ENCODE measurements at places on chromosomes 6 and 20. TPM values are rescaled to one million over a fixed set of nuclear protein-coding genes. Genes with fewer than 3 reads are reported as not detected.

GRCh38 chr6:169145991-169146501 lies 107.6 kb downstream of the THBS2 start:
- DNase-seq, result no peak

DNA sequence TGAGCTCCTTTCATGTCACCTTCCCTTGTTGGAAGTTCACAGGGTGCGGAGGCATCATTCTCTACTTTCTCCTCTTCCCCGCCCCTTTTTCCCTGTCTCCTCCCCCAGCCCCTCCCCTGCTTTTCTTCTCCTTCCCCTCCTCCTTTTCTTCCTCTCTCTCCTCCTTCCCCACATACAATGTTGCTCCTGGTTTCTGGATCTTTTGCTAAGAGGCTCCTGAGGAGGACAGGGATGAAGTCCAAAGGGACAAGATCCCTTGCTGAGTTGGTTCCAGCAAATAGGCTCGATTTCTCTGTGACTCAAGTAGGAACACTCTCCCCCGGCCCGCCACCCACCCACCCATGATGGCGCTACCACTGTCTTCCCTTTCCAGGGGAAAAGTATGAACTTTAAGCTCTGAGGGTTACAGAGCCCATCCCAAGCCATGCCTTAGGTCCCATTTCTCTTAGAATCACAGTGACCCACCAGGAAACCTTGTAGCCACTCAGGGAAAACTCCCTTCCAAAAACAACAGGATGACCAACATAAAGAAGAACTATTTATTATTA lies 852 bp upstream of the TFEB start:
- no peak for DNase-seq

GRCh38 chr20:24673678-24674570 lies 204.5 kb downstream of the SYNDIG1 start:
- no peak for DNase-seq

DNA sequence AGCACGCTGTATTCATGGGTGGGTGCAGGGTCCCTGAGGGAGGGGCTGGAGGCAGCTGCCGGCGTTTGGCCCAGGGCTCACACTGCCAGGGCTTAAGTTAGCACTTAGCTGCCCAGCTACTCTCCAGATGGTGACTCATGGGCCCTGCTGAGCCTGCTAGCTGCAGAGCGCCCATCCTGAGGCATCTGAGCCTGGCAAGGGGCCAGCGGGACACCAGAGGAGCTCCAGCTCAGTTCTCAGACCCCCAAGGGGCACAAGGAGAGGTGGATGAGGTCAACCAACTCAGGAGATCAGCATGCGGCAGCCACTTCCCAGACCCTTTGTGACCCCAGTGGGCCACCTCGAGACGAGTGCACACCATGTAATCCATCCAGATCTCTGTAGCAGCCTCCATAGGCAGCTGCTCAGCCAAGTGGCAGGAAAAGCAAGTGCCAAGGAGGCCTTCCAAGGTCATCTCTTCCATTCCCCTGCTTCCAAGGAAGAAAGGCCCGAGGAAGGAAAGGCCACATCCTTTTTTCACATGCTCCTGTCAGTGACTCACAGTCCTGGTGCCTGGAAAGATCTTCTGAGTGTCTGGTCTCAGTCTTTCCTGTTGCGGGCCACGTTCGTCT lies 35.3 kb downstream of the FOXP4 start:
- DNase-seq, result no peak

GRCh38 chr6:164917211-164917610 lies 392.2 kb downstream of the C6orf118 start:
- DNase-seq, result no peak

DNA sequence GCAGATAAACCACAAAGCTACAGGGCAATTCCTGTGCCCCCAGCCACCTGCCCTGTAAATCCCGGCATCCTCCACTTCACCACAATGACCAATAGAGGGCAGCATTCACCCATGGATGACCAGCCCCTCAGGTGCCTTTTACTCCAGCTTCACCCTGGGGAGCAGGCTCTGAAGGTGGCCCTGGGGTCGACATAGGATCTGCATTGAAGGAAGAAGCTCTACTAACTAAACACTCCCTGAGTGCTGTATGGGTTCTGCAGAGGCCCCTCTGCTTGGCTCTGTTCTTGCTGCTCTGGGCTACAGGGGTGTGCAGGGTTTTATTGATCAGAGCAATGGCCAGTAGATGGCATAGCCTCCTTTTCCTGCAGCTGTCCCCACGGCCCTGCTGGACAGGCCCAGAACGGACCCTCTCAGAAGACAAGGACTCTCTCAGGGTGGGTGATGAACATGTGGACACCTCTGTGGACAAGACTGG lies 20.3 kb downstream of the CST4 start:
- DNase-seq, result peak; percentile 63

GRCh38 chr6:61586934-61587537 lies 699.0 kb downstream of the KHDRBS2 start:
- DNase-seq, result no peak

- DNase-seq, result no peak
Measured at GRCh38 chr6:133408132-133408531, 167.0 kb downstream of the EYA4 start.

- peak; percentile 72 for DNase-seq
Measured at GRCh38 chr20:50957798-50958614, at the start of gene DPM1. Gene DPM1, minus strand, starts transcription at chr20:50958532. Its CDS starts 9 bp downstream, at chr20:50958523.

- no peak for DNase-seq
Measured at GRCh38 chr6:161085246-161085645, 93.7 kb downstream of the MAP3K4 start.

DNA sequence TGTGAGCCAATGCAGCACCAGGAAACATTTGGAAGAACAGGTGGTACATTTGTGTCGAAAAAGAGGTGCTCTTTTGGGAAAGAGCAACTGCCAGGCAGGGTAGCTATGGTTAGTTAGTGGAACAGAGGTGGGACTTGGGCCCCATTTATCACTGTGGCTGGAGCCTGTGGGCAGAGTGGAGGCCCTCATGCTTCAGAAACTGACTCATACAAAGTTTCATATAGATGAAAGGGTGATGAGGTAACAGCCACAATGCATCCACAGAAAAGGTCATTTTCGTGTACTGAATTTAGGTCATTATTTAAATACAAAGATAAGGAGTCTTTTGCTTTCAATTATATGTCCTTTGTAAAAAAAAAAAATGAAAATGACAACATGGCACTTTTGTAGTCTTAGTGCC lies 76.4 kb upstream of the HS3ST5 start:
- no peak for DNase-seq

GRCh38 chr6:163983679-163984078 lies 569.2 kb downstream of the QKI start:
- no peak for DNase-seq

- DNase-seq, result no peak
Measured at GRCh38 chr20:63544241-63544957, 3.1 kb downstream of the SRMS start.

GRCh38 chr6:135707426-135707825 lies 144.1 kb upstream of the PDE7B start:
- no peak for DNase-seq

GRCh38 chr20:35893942-35894341 lies 60.4 kb downstream of the SCAND1 start:
- no peak for DNase-seq

GRCh38 chr6:19547507-19547906 lies 289.7 kb upstream of the ID4 start:
- no peak for DNase-seq

- no peak for DNase-seq
Measured at GRCh38 chr6:108115598-108116058, 41.1 kb upstream of the OSTM1 start.

- no peak for DNase-seq
Measured at GRCh38 chr6:5294392-5295211, 33.3 kb downstream of the FARS2 start.

- no peak for DNase-seq
Measured at GRCh38 chr20:5882166-5882565, 68.2 kb downstream of the TRMT6 start.

DNA sequence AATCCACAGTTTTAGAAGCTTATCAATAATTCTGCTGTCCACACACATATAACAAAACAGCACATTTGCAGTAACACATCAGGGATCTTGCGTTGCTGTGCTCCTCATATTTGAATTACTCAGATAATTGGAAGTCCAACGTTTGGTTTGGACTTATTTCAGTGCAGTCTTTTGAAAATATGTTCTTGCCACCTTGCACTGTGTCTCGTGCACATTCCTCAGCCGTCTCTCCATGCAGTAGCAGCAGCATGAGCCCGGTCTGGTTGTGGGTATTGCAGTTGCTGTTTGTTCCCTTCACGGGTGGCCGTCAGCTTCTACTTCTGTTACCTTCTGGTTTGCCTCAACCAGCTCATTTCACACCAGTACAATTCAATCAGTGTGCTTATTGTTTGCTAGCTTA lies 215.5 kb downstream of the SLC24A3 start:
- DNase-seq, result no peak

GRCh38 chr6:27966044-27966443 lies 9.0 kb downstream of the OR2B6 start:
- no peak for DNase-seq

GRCh38 chr6:85127168-85127498 lies 322.8 kb upstream of the NT5E start:
- DNase-seq, result no peak

- DNase-seq, result no peak
Measured at GRCh38 chr20:36855241-36855657, 20.7 kb upstream of the TLDC2 start.

DNA sequence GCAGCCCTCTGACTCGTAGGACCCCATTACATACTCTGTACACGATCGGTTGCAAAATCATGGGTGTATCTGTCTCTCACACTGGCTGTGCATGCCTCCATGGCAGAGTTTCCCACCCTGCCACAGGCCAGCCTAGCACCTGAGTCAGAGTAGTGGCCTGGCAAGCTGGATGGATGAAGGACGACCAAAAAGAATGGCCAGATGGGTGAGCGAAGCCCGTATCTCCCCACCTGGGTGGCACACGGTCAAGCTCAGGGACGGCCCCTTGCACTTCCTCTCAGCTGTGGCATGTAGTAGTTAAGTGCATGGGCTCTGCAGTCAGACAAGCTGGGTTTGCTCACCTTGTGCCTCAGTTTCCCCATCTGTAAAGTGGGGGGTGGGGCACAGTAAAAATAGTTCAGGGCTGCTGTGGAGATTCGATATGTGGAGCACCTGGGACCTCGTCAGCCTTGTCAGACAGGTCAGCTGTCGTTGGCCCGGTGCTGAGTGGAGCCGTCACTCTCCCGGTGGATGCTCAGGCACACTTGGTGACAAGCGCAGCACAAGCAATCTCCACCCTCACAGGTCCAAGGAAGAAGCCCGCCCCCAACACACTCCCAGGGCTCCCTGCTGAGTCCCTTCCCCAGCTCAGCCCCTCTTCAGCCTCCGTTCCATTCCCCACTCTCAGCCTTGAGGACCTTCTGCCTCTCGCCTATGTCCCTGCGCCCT lies 12.6 kb downstream of the CPNE5 start:
- DNase-seq, result no peak

DNA sequence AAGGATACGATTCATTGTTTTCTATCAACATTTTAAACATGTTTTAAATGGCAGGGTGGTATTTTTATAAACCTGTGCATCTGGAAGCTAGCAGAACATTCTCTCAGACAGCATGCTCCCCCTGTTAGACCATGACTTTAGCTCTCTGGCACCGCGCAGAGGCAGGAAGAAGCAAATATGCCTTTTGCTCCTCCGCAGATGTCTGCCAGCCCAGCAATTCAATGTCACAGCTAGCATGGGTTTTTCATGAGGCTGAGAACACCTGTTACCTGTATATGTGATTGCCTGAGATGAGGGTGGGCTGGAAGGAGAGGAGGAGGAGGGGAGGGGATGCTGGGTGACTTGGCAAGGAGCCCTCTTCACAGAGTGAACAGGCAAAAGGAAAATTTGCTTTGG lies 6.7 kb downstream of the MTCH1 start:
- no peak for DNase-seq

DNA sequence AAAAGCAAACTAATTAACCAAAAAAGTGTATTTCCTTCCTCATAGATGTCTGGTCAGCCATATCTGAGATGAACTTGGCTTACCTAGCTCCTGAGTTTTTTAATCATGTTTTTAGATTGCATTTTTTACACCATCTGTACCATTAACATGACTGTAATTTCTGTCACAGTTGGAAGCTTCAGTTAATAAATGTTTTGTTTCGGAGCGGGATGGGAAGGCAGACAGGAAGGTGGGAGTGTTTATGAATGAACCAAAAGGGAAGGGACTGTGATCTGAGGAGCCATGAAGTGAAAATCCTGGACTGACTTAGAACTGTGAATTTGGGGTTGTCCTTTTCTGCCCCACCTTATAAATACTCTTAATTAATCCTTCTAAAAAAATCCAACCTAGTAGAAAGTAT lies 445.6 kb upstream of the SOX4 start:
- no peak for DNase-seq

GRCh38 chr6:158698931-158699330 lies 49.1 kb downstream of the SYTL3 start:
- no peak for DNase-seq

DNA sequence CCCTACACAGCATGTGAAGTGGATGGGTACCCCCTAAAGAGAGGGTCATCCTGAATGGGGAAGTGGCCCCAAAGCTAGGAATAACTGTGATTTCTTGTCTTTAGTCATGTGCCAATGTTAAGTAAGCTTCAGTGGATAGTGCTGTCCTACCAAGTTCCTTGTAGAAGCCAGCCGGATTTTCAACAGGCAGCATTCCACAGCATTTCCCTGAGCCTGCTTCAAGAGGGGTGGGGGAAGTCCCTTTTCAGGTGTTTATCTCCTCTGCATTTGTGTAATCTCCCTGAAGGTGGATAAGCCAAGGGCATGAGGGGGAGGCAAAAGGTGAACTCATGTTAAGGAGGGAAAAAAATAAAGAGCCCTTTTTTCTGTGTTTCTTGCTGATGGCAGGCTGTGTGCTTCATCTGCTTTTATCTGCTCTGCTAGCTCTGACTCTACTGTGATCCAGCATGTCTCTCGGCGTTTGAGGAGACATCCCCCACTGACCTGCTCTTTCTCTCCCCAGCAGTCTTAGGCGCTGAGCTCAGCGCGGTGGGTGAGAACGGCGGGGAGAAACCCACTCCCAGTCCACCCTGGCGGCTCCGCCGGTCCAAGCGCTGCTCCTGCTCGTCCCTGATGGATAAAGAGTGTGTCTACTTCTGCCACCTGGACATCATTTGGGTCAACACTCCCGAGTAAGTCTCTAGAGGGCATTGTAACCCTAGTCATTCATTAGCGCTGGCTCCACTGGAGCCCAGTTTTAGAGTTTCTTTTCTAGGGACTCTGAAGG lies 1.9 kb downstream of the EDN1 start:
- DNase-seq, result no peak

EBF4 gene
- total RNA-seq, result 78.8 TPM

PKIB gene
- total RNA-seq, result 44.7 TPM

CD93 gene
- 0.07 TPM for total RNA-seq

OXT gene
- not detected for total RNA-seq

RUNX2 gene
- 4.9 TPM for total RNA-seq

C6orf15 gene
- not detected for total RNA-seq

PDE7B gene
- 16.5 TPM for total RNA-seq

HDGFL1 gene
- 0.11 TPM for total RNA-seq

SS18L1 gene
- total RNA-seq, result 26.2 TPM

PRPF6 gene
- total RNA-seq, result 65.9 TPM

FAM83B gene
- total RNA-seq, result 12.2 TPM

COL11A2 gene
- 14.2 TPM for total RNA-seq

SLC17A5 gene
- 10.1 TPM for total RNA-seq

ZBTB46 gene
- total RNA-seq, result 11.3 TPM

RHAG gene
- not detected for total RNA-seq

GLP1R gene
- total RNA-seq, result not detected

CRISP2 gene
- not detected for total RNA-seq
